Lower lobe of right lung (tissue), 2 donors: ENCODE measurements at places on chromosomes 1 and 21. TPM values are rescaled to one million over a fixed set of nuclear protein-coding genes. Genes with fewer than 3 reads are reported as not detected.

DNA sequence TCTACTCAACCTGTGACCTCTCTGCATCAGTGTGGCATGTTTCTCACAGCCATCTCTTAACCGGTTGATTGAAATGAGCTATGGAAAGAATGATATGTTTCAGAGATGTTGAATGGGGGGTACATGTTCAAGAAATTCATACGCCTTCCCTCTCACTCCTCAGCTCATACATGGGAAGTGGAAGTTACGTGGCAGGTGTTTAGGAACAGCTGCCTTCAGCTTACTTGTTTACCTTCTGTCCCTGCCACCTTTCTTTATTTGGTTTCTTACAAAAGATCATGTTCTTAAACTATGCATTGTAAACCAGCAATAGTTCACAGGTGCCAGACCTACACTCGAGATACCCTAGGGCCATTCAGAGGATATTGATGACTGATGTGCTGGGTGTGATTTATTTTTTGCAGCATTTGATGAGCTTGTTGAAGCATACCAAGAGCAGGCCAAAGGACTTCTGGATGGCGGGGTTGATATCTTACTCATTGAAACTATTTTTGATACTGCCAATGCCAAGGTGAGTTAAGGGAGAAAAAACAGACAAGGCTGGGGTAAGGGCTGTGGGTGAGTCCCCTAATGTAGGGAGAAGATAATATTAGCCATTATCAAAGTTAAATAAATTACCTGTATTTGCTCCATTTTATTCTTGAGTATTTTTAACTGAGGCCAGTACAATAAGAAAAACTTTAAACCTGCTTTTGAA, 17.4 kb downstream of the MTR start:
- H3K27me3 ChIP-seq: no peaks in the 10 kb centered on the region
- DNase-seq: no peak
- no peak overlapping the region for H3K27ac ChIP-seq
- peaks cover 100% of the 10 kb centered on the region for H3K36me3 ChIP-seq
- H3K4me3 ChIP-seq: no peak overlapping the region

- H3K4me3 ChIP-seq: no peak overlapping the region
- DNase-seq: no peak
- no peaks in the 10 kb centered on the region for H3K27me3 ChIP-seq
- peaks cover 26% of the 10 kb centered on the region for H3K36me3 ChIP-seq
- H3K27ac ChIP-seq: no peak overlapping the region
- H3K4me1 ChIP-seq: peaks cover 4% of the 10 kb centered on the region
Observed at GRCh38 chr1:176033474-176033873, 173.6 kb downstream of the COP1 start.

NCAM2 gene
- 8.8 TPM for total RNA-seq

GRCh38 chr21:43194303-43195120, 25.7 kb downstream of the CRYAA start:
- no peaks in the 10 kb centered on the region for H3K36me3 ChIP-seq
- no peak for DNase-seq
- peaks cover 22% of the 10 kb centered on the region for H3K4me1 ChIP-seq
- no peak overlapping the region for H3K4me3 ChIP-seq
- no peaks in the 10 kb centered on the region for H3K27me3 ChIP-seq

DNA sequence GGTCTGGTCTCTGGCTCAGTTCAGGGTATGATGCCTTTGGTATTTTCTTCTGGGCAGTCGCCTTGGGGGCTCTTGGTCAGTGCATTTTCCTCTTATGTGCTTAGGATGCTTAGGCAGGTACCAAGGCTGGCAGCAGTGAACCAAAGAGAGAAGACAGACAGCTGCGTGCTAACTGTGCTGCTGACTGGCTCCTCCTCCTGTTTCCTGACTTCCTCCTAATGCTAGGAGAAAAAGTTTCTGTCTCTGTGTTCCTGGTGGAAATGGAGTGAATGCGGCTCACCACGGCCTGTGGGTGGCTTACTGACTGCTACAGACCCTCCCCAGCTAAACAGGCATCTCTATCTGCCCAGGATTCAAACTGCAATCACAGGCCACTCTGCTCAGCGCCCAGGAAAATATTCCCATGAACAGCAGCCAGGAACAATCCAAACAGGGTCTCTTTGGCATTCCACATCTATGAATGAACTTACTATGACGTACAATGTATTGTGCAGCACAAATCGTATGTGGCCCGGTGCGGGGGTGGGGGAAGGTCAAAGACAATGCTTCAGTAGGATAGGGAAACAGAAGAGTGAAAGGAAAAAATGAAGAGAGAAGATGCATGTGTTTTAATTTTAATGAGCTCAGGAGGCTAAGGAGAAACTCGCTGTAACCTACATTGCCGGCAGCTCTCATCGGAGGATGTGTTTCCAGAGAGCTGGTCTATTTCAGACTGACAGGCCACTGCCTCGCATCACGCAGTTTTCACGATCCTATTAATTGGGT, 2.8 kb downstream of the ABCG1 start:
- H3K27ac ChIP-seq: no peak overlapping the region
- no peaks in the 10 kb centered on the region for H3K27me3 ChIP-seq
- no peak for DNase-seq
- H3K36me3 ChIP-seq: peaks cover 13% of the 10 kb centered on the region
- H3K4me3 ChIP-seq: peak overlapping the region; percentile 73
- H3K4me1 ChIP-seq: peaks cover 47% of the 10 kb centered on the region

DNA sequence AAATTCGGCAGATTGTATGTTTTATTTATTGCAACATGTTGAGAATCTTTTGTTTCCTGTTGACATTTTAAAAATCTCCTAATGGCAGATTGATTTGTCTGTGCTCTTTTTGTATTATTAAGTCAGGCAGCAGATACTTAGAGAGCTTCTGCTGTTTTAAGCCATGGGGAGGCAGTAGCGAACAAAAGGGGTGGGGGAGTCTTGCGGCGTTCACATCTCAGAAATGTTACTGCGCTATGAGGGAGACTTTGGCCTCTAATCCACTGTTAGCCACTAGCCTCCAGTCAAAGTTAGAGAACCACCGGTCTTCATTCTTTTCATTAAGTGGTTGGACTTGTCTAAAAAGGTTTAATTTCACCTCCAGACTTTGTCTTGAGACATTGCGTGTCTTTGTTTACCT, 93.6 kb downstream of the DYRK1A start:
- H3K27me3 ChIP-seq: no peaks in the 10 kb centered on the region
- peaks cover 85% of the 10 kb centered on the region for H3K4me1 ChIP-seq
- H3K36me3 ChIP-seq: no peaks in the 10 kb centered on the region

DNA sequence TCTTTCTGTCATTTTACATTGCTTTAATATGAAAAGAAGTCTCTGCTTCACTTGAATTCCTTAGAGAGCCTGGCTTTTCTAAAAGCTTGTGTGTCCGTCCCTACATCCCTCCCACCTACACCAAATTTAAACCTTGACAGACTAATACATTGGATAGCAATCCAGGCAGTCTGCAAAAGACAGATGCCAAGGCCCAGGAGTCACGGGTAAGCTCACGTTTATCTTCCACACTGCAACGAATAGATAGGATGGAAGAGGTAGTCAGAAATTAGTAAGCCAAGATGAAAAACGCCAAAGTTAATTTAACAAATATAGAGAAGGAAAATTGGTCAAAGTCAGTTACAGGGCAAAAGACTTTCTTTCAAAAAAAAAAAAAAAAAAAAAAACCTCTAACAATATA, 338.1 kb downstream of the SMYD3 start:
- no peak overlapping the region for H3K27ac ChIP-seq
- no peaks in the 10 kb centered on the region for H3K4me1 ChIP-seq
- no peak for DNase-seq
- H3K4me3 ChIP-seq: no peak overlapping the region

DMBX1 gene
- not detected for total RNA-seq

DNA sequence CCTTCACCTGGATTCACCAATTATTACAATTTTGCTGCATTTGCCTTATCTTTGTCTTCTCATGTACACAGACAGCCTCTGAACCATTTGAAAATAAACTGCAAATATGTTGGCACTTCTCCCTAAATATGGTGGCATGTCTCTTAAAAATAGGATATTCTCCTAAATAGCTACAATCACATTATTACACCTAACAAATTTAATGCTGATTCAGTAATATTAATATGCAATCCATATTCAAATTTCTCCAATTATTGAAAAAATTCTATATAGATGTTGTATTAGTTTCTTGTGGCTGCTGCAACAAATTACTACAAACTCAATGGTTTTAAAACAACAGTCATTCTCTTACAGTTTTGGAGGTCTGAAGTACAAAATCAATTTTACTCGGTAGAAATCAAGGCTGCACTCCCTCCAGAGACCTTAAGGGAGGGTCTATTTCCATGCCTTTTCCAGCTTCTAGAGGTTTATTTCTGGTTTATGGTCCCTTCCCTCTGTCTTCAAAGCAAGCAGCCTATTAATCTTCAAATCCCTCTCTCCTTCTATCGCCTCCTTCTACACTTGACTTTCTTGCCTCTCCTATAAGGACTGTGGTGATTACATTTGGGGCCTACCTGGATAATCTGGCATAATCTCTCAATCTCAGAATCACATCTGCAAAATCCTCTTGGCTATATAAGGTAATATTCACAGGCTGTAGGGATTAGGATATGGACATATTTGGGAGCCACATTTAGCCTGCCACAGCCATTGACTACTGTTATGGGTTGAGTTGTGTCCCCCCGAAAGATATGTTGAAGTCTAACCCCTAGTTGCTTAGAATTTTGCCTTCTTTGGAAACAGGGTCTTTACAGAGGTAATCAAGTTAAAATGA, 52.5 kb upstream of the BOLA1 start:
- H3K4me1 ChIP-seq: peaks cover 41% of the 10 kb centered on the region
- no peak for DNase-seq
- no peak overlapping the region for H3K4me3 ChIP-seq
- no peaks in the 10 kb centered on the region for H3K27me3 ChIP-seq
- H3K36me3 ChIP-seq: peaks cover 5% of the 10 kb centered on the region
- H3K27ac ChIP-seq: no peak overlapping the region

AKNAD1 gene
- 1.3 TPM for total RNA-seq

- peak overlapping the region; percentile 86 for H3K27ac ChIP-seq
- H3K27me3 ChIP-seq: no peaks in the 10 kb centered on the region
- H3K36me3 ChIP-seq: no peaks in the 10 kb centered on the region
- DNase-seq: no peak
Observed at GRCh38 chr1:151944126-151944856, 35.0 kb upstream of the THEM4 start.

ACOT7 gene
- total RNA-seq: 28.5 TPM

DNA sequence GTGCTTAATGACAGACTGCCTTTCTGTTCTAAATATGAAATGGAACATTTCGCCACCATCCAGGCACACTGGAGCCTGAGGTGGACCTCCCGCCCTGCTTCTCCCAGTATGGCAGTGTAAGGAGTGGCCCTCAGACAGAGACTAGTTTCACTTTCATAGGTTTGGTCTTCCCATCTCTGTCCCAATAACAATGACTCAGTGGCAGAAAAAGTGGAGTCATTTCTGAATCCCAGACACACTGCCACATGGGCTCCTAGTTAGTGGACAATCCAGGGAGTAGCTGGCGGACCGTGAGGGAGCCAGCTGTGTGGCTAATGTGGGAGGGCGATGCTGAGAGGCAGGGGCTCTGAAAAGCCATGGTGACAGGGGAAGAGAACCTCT, 95.6 kb upstream of the TSPAN2 start:
- no peak for DNase-seq
- no peaks in the 10 kb centered on the region for H3K4me1 ChIP-seq
- H3K36me3 ChIP-seq: no peaks in the 10 kb centered on the region
- no peak overlapping the region for H3K4me3 ChIP-seq
- H3K27me3 ChIP-seq: no peaks in the 10 kb centered on the region

- H3K27me3 ChIP-seq: no peaks in the 10 kb centered on the region
- H3K27ac ChIP-seq: no peak overlapping the region
- no peak for DNase-seq
- H3K4me1 ChIP-seq: no peaks in the 10 kb centered on the region
Observed at GRCh38 chr1:221805121-221805520, 63.2 kb upstream of the DUSP10 start.

COL11A1 gene
- 0.56 TPM for total RNA-seq

DNA sequence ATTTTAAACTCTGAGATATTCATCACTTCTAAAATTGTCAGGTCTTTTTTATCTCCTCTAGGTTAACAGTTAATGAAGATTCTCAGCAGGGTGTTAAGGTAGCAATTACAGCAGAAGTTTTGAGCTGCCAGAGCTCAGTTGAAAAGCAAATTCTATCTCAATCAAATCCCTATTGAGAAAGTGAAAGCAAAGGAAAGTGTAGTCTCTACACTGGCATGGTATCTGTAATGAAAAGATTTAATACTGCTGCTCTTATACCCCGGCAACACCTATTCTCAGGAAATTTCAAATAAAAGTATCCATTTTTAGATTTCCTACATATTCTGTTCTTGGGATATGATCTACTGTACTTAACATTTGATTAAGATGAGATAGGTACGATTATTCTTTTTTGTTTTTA, 913.5 kb downstream of the MRPL39 start:
- no peaks in the 10 kb centered on the region for H3K36me3 ChIP-seq
- no peak for DNase-seq
- H3K4me3 ChIP-seq: no peak overlapping the region
- H3K4me1 ChIP-seq: no peaks in the 10 kb centered on the region
- no peak overlapping the region for H3K27ac ChIP-seq

NGF gene
- 0.97 TPM for total RNA-seq

DNA sequence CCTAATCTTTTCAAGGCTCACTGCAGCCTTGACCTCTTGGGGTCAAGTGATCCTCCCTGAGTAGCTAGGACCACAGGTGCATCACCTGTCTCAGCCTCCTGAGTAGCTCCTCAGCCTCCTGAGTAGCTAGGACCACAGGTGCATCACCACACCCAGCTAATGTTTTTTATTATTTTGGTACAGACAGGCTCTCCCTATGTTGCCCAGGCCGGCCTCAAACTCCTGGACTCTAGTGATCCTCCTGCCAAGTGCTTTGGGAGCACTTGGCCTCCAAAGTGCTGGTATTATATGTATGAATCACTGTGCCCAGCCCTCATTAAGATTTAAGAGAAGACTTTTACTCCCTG, 58.5 kb upstream of the S1PR1 start:
- H3K4me1 ChIP-seq: peaks cover 8% of the 10 kb centered on the region
- no peak for DNase-seq
- H3K36me3 ChIP-seq: no peaks in the 10 kb centered on the region
- no peak overlapping the region for H3K27ac ChIP-seq

DNA sequence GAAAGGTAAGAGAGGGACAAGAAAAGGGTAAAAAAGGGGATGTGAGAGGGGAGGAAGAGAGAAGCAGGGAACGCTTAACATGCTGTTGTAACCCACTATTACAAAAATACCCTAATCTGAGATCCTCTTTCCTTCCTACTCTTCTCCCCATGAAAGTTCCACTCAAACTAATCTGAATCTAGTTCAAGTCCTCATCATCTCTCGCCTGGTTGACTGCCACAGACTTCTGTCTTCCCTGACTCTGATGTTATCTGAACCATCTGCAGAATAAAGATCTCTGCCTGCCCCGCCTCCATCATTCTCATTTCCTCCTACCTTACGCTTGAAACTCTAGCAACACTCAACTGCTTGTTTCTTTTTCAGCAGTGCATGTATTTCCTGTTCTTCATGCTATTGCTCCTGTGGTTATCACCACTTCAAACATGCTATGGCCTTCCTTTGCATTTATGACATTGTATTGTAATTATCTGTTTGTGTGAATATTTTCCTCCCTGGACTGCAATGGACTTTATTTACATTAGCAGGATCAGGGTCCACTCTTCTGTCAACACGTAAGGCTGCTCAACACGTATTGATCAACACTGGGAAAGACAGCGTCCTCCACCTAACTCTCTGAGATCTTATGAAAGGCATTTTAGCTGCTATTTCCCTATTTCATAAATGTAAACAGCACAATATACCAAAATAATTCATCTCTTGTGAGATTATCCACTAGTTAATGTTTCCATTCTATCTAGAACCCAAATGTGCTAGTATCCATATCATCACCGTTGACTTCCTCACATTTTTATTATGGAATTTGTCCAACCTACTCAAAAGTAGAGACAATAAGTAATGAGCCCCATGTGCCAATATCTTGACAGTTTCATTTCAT, 215.5 kb upstream of the USP25 start:
- H3K27me3 ChIP-seq: no peaks in the 10 kb centered on the region
- no peak for DNase-seq
- no peak overlapping the region for H3K27ac ChIP-seq
- H3K4me1 ChIP-seq: no peaks in the 10 kb centered on the region
- H3K36me3 ChIP-seq: no peaks in the 10 kb centered on the region
